ENCODE measurements at places on chromosomes 5 and 9.

GRCh38 chr5:55634866-55635265 lies 77.3 kb downstream of the SLC38A9 start:
- no peak for DNase-seq

DNA sequence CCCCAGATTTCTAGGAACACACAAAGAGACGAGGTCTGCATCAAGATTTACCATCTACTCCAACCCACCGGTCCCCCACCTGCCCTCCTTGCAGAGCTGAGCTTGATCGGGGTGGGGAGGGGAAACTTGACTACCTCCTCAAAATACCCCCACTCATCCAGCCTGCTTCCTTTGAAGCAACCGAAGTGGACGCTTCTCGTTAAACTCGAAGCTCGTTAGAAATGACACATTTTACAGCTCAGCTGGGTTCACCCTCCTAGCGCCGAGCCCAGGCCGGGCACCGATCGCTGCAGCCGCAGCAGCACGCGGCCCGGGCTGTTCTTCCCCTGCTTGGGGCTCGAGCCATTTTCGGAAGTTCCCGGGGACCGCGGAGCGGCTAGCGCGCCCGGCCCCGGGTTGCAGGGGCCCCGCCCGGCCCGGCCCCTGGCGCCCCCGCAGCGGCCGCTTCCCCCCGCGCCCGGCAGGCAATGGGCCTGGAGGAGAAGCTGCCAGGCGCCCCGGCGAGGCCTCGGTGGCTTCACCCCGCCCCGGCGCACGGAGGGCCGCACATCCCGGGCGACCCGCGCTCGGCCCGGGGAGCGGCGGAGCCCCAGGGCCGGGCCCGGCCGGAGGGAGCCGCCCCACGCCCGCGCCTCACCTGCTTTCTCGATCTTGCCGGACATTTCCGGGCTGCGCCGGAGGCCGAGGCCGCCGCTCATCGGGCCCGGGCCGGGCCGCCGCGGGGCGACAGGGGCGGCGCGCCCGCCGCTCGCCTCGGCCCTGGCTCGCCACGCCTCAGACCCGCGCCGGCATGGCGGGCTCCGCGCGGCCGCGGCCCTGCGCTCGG lies 530 bp downstream of the RAPGEF1 start:
- DNase-seq, result peak; percentile 29

- DNase-seq, result no peak
These were observed 284.1 kb downstream of the FAM170A start for GRCh38 chr5:119913425-119913824.

GRCh38 chr5:95281226-95281625 lies 3.7 kb downstream of the MCTP1 start:
- DNase-seq, result peak; percentile 8

GRCh38 chr9:2725126-2725525 lies 7.8 kb downstream of the KCNV2 start:
- DNase-seq, result no peak

- DNase-seq, result peak; percentile 72
These were observed 875 bp downstream of the TPM2 start for GRCh38 chr9:35688558-35689541.

- DNase-seq, result no peak
These were observed 213.2 kb downstream of the EPB41L4A start for GRCh38 chr5:112205846-112206245.

GRCh38 chr5:163789870-163790269 lies 284.5 kb downstream of the MAT2B start:
- DNase-seq, result no peak

DNA sequence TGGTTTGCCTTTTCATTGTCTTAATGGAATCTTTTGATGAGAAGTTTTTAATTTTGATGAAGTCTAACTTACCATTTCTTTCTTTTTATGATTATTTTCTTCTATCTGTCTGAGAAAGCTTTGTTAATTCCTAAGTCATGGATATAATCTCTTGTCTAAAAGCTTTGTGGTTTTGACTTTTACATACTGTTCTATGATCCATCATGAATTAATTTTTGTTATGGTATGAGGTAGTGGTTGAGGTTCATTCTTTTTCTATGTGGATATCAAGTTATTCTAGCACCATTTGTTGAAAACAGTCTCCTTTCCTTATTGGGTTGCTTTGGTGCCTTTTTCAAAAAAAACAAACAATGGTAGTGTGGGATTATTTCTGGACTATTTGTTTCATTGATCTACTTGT lies 20.4 kb downstream of the FBXO10 start:
- DNase-seq, result peak; percentile 60

- no peak for DNase-seq
These were observed 56.5 kb downstream of the ADAMTS2 start for GRCh38 chr5:179288809-179289185.

GRCh38 chr5:56783261-56783660 lies 32.1 kb upstream of the MAP3K1 start:
- no peak for DNase-seq

- peak; percentile 87 for DNase-seq
These were observed 19.0 kb downstream of the TMC1 start for GRCh38 chr9:72540348-72540873.

DNA sequence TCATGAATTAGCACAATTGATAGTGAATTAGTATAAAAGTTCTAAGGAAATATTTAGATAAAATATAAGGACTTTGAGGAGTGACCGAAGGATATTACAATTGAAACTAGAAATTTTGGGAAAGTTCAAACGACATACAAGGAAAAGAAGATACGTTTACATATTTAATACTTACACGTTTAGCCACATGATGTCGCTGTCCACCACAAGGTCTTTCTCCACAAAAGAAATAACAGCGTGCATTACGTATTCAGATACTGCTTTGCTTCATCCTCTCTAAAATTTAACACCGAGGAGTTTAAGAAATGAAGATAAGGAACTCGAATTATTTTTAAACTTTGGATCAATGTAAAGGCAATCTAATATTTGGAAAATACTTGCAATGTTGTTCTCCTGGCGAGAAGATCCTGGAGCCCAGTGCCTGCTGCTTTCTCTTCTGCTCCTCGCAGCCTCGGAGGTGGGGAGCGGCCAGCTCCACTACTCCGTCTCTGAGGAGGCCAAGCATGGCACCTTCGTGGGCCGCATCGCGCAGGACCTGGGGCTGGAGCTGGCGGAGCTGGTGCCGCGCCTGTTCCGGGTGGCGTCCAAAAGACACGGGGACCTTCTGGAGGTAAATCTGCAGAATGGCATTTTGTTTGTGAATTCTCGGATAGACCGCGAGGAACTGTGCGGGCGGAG lies at the start of gene PCDHA3:
PCDHA3 (plus strand) TSS at position 242 of the 678 bp plus-strand sequence.
- DNase-seq, result peak; percentile 31

DNA sequence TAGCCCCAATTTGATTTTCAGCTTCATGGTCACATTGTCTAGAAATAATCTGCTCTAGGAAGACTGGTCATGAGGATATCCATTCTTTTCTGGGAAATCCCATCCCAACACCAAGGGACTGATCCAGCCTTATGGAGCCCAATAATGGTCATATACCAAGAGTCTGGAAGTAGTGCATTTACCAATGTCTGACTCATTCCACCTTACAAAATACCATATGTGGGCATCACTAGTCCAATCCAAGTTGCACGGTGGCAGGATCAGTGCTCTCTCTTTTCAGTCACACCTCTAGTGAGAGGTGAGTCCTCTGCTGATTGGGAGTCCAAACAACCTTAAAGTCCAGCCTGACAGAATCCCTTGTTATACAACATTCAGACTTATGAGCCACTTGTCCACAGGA lies 73.7 kb downstream of the FEM1C start:
- peak; percentile 22 for DNase-seq

DNA sequence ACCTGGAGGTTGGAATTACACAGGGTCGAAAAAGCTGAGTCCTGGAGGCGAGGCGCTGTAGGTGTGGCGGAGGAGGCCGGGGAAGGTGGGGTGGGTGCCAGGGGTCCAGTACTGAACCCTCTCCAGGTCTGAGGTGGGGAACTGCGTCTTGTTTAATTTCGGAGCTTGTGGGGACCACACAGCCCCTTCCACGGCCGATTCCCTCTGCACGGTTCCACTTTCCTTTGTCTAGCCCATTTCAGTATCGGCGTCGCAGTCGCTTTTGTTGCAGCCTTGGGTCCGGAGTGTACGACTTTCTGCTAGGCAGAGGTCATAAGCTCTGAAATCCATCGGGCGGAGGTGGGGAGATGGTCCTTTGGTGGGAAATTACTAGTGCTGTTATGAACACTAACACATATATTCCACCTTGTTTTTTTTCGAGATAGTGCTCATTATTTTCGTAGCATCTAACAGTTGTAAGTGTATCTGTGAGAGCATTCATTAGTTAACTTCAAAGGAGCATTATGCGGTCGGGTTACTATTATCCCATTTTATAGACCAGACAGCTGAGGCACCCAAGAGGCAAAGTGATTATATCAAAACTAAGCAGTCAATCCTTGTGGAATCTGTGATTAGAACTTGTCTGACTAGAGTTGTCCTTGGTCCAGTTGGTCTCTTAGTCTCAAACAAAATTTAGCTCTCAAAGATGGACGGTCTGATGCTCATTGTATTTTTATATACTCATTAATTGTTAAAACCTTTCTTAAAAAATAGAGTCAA lies 737 bp downstream of the RNF180 start:
- DNase-seq, result no peak

- no peak for DNase-seq
These were observed 206.1 kb upstream of the IRX1 start for GRCh38 chr5:3389471-3390026.

DNA sequence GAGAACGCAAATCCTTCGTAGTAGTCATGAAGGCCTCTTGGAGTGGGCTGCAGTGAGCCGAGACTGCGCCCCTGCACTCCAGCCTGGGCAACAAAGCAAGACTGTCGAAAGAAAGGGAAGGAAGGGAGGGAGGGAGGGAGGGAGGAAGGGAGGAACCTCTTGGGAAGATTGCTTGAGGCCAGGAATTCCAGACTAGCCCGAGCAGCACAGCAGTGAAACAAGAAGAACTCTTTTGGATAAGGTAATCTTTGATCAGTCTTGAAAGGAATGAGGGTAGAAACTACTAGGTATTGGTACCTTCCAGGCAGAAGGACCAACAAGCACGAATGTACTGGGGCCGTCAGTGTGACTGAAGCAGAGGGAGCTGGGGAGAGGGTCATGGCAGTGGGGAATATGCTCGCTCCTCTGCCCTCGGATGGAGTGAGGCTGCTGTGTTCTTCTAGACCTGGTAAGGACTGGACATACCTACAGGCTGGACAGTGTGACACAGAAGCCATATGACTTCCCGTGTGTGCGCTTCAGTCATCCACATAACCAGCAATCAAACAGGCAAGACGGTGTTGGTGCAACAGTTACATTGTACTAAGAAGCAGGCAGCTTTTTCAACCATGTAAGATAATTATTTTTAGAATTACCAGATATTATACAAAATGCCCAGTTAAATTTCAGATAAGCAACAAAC lies 45.2 kb downstream of the P4HA2 start:
- no peak for DNase-seq

- no peak for DNase-seq
These were observed 1.0 kb upstream of the RASGRF2 start for GRCh38 chr5:80959138-80959537.

GRCh38 chr5:21910731-21911130 lies 942.4 kb downstream of the CDH12 start:
- no peak for DNase-seq

DNA sequence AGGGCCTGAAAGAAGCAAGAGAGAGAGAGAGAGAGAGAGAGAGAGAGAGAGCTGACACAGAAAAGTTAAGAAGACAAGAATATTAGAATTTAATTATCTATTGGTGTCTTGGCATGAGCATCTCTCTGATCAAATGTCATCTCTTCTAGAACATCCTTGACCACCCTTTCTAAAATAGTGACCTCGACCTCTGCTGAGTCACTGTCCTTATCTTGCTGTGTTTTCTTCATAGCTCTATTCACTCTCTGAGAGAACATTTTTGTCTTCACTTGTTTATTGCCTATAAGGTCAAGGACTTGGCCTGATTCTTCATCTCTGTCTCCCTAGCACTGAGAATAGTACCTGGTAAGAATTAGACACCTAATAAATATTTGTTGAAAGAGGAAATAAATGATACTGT lies 383.8 kb upstream of the RPS23 start:
- no peak for DNase-seq

- DNase-seq, result peak; percentile 97
These were observed 16.0 kb downstream of the TMEM174 start for GRCh38 chr5:73188764-73189531.

- DNase-seq, result peak; percentile 74
These were observed 28.5 kb downstream of the NFIL3 start for GRCh38 chr9:91395106-91395552.

DNA sequence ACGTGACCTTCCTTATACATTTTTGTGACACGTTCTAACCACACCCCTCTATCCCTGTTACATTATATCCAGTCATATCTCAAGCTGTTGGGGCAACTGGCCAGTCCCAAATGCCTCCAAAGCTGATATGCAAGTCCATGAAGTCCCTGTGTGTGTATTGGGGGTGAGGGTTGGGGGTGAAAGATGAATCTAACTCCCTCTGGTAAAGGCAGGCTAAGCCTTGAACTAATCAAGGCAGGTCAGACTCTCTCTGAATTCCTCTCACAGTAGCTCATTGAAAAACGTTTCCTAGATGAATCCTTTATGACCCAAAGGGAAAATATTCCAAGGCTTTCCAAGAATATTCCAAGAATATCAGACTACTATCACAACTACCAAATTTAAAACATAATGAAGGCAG lies 174.4 kb downstream of the MUSK start:
- peak; percentile 52 for DNase-seq

GRCh38 chr9:98702835-98703380 lies 5.8 kb downstream of the GABBR2 start:
- DNase-seq, result no peak

GRCh38 chr5:95883185-95884016 lies 60.9 kb upstream of the GLRX start:
- no peak for DNase-seq

GRCh38 chr9:134787601-134788531 lies 92.7 kb upstream of the FCN2 start:
- no peak for DNase-seq

- DNase-seq, result no peak
These were observed 30.0 kb downstream of the BTF3 start for GRCh38 chr5:73528248-73528647.

GRCh38 chr5:997711-998110 lies 10.9 kb upstream of the NKD2 start:
- no peak for DNase-seq

- DNase-seq, result no peak
These were observed 83.9 kb downstream of the LRRC70 start for GRCh38 chr5:62662521-62662920.
